ENCODE measurements at places on chromosomes 13 and 19. TPM values are rescaled to one million over a fixed set of nuclear protein-coding genes. Genes with fewer than 3 reads are reported as not detected.

Gene RASAL3
- 103 TPM for total RNA-seq

DNA sequence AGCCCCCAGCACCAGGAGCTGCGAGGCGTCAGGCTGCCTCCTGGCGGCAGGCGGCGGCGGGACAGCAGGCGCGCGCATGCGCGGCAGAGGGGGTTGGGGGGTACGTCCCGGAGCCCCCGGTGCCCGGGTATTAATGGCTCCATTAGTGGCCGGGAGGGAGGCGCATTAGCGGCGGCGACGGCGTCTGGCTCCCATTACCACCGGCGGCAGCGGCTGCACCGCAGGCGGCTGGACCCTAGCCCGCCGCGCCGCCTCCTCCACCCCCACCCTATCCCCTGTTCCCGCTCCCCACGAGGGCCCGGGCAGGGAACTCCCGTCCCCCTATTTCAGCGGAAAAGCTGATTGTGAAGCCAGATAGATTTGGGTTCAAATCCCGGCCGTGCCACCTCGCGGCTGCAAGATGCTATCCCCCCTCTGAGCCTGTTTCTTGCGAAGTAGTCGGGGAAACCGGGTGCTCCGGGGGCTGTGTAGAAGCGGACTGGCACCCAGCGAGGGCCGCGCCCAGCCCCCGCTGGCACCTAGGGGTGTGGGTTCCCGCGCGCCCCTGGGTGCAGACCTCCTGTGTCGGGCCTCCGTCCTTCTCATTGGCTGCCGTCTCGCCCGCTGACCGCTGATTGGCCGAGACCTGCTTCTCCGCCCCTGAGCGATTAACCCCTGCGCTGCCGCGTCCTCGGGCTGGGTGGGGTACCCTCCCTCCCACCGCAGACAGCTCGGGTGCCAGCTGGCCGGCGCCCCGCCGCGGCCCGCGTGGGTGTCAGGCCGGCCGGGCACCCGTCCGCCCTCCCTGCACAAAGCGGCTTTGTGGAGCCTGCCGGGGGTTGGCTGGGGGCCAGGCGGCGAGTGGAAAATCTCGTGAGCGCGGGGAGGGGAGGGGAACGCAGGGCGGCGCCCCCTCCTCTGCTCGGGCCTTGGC lies 11.1 kb downstream of the CIC start:
- peak; percentile 73 for DNase-seq

- no peak for DNase-seq
Measured at GRCh38 chr19:43798026-43798545, 4.2 kb downstream of the LYPD5 start.

- DNase-seq = no peak
Measured at GRCh38 chr19:45177817-45178261, at the start of gene TRAPPC6A. Gene TRAPPC6A (minus strand): TSS chr19:45178237. CDS start chr19:45178218, 19 bp downstream.

Gene LRRC4B
- not detected for total RNA-seq

DNA sequence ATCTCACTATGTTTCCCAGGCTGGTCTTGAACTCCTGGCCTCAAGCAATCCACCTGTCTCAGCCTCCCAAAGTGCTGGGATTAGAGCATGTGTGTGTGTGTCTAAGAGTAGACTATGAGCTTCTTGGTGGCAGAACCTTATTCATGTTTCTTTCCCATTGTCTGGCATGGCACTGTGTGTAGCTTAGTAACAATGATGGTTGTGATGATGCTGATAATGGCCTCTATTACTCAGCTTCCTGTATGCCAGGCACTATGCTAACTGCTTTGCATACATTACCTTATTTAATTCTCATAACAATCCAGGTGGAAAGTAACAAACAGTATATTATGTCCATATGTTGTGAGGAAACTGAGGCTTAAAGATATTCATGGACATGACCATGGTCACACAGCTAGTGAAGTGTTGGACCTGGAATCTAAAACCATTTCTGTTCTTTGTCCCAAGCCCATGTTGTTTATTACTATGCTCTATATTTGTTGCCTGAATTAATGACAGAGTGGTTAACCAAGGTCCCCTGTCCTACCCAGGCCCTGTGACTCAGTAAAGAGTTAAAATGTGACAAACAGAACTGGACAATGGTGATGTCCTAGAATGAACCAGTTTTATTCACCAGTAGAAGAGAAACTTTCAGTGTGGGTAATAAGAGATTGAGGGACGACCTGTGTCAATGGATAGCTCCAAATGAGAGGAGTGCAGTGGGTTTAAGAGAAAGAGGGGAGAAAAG lies 109.6 kb downstream of the KLF5 start:
- no peak for DNase-seq

GRCh38 chr19:52898101-52898500 lies 666 bp upstream of the ZNF320 start:
- DNase-seq = no peak

Gene TMED1
- 10.5 TPM for total RNA-seq

GRCh38 chr13:40958655-40959054 lies 60.5 kb downstream of the ELF1 start:
- no peak for DNase-seq

Gene KCTD12
- 4.6 TPM for total RNA-seq

Gene DNAJC3
- 24.5 TPM for total RNA-seq

DNA sequence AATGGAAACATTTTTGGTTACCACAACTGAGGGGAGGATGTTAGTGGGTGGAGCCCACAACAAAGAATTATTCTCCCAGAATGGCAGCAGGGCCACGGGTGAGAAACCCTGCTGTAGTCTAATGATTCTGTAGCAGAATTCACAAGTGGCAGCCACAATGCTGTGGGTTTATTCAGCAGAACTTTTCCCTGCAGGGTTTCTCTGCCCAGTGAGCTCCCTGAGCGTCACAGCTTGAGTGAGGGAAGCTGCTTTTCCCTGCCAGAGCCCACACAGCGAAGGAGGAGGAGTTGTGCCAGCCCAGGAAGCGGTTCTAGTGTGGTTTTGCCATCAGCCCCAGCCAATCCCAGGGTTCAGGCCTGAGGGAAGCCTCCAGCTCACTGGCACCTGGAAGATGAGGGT lies 4.4 kb downstream of the ATP12A start:
- DNase-seq = no peak

Gene ADPRHL1
- 0.94 TPM for total RNA-seq

DNA sequence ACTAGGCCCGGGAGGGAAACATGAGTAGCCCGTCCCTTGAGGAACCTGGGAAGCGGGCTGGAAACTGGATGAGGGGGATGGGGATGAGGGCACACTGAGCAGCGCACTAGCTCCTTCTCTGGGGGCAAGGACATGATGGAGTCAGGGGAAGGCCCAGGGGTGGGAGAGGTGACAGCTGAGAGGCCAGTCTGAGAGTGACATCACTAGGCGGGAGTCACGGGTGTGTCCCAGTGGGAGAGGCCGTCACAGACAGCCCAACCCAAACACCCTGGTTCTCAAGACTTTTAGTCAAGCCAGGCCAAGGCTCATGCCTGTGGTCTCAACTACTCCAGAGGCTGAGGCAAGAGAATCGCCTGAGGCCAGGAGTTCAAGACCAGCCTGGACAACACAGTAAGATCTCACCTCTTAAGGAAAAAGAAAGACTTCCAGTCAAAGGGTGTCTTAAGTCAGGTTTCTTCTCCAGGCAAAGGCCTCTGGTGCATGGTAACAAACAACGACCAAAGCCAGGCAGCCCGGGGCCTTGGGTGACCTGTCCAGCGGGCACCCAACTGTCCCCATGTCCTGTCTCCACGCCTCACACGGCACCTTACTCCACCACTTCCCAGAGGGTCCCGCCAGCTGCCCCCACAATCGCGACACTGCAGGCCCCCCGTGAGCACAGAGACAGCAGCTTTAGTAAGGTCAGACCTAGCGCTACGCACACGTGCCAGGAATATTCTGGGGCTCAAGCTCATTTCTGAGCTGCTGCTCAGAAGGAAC lies 25.5 kb upstream of the TIMM44 start:
- DNase-seq = no peak

Gene DPP9
- 91.8 TPM for total RNA-seq

Gene TRIP10
- 3.3 TPM for total RNA-seq

DNA sequence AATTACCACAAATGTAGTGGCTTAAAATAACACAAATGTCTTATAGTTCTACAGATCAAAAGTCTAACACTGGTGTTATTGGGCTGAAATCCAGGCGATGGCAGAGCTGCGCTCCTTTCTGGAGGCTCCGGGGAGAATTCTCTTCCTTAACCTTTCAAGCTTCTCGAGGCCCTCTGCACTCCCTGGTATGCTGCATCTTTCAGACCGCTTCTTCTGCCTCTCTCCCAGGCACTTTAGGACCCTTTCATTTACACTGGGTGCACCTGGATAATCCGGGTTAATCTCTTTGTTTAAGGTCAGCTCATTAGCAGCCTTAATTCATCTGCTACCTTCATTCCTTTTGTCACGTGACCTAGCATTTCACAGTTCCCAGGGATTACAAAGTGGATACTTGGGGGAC lies 211.3 kb upstream of the RFC3 start:
- DNase-seq = no peak

Gene NLRP5
- not detected for total RNA-seq

Gene QPCTL
- total RNA-seq = 13.2 TPM

Gene ZSCAN18
- total RNA-seq = 30.7 TPM

GRCh38 chr13:33146843-33147611 lies 130.8 kb downstream of the KL start:
- DNase-seq = no peak

DNA sequence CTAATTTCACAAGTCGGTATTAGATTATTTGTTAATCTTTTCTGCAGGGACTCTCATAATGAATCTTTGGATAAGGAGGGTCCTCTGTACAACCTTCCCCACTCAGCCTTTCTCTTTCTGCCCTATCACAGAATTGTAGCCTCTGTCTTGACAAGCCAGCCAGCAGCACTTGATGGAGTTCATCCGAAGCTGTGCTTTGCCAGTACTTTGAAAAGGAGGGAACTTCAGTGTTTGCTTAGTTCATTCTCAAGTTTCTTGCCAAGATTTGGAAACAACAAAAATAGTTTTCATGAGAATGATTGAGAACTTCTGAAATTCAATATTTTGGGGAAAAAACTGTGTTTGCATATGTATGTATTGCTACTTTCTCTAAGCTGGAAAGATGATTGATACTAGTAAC lies 69.3 kb upstream of the HMGB1 start:
- DNase-seq = no peak

Gene IGFLR1
- 59.0 TPM for total RNA-seq

- no peak for DNase-seq
Measured at GRCh38 chr19:43207991-43208390, 2.6 kb upstream of the PSG4 start.

GRCh38 chr19:58429745-58430144 lies 10.2 kb downstream of the ZNF132 start:
- no peak for DNase-seq

DNA sequence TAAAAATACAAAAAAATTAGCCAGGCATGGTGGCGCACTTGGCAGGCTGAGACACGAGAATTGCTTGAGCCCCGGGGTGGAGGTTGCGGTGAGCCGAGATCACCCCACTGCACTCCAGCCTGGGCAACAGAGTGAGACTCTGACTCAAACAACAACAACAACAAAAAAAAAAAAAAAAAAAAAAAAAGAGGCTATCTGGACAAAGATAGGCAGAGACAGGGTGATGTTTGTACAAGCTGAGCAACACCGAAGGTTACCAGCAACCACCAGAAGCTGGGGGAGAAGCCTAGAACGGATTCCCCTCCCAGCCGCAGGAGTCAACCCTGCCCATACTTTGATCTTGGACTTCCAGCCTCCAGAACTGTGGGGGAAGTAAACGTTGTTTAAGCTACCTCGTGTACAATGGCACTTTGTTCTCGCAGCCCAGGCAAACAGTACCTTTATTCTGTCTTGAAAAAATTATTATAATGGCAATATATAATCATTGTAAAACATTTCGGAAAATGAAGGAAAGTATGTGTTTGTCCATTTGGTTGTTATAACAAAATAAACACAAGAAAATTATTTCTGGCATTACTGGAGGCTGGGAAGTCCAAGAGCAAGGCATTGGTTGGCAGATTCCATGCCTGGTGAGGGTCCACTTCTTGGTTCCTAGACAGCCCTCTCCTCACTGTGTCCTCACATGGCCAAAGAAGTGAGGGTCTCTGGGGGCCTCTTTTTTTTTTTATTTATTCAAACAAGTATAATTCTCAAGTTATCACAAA lies 39.8 kb upstream of the LATS2 start:
- no peak for DNase-seq

- DNase-seq = no peak
Measured at GRCh38 chr13:61253105-61253877, 162.4 kb downstream of the PCDH20 start.

DNA sequence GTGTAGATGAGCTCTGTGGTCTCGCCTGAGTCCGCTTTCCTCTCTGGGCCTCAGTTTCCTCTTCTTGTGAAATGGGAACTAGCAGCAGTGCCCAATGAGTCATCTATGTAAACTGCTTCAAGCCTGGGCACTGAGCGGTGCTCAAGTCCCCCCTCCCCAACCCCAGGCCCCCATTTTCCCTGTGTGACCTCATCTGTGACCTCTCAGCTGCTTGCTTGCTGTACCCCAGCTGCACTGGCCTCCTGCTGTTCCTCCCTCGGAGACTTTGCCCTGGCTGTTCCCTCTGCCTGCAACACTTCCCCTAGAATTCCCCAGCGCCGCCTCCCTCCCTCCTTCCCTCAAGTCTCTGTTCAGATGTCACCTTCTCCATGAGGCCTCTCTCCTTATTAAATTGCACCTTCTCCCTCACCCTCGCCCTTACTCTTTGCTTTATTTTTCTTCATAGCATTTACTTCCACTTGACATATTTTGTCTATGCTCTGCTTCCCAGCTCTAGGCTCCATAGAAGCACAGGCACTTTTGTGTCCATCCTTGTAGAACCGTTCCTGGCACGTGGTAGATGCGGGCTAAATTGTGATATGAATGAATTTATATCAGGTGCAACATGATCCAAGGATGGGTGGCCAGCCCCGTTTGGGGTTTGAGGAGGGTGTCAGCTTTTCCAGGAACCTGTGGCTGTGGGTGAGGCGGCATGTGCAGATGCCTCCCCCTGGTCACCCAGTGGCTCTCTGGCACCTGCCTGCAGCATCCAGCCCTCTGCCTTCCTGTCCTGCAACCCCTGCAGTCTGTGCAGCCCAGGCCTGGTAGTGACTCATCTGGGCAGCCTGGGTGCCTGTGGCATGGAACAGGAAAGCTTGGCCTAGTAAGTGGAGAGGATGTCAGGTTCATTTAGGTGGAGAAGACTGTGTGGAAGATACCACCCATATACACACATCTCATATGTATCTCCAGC lies 26.3 kb downstream of the SIPA1L3 start:
- DNase-seq = no peak

DNA sequence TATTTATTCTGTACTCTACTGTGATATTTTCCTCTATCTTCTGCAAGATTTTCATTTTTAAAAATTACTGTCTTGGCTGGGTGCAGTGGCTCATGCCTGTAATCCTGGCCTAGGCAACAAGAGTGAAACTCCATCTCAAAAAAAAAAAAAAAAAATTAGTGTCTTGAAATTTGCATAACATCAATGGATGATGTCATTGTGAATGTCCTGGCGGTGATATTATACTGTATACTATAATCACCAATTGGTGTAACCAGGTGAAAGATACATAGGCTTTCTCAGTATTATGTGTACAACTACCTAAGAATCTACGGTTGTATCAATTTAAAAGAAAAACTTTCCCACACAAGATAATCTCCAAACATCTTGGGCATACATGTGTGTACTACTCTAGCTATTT lies 15.2 kb downstream of the ZNF331 start:
- no peak for DNase-seq

GRCh38 chr13:106533943-106534638 lies 1.4 kb downstream of the EFNB2 start:
- peak; percentile 5 for DNase-seq

Measured in T-helper 17 cell (primary cell).